ENCODE measurements at places on chromosomes 2 and 18.

DNA sequence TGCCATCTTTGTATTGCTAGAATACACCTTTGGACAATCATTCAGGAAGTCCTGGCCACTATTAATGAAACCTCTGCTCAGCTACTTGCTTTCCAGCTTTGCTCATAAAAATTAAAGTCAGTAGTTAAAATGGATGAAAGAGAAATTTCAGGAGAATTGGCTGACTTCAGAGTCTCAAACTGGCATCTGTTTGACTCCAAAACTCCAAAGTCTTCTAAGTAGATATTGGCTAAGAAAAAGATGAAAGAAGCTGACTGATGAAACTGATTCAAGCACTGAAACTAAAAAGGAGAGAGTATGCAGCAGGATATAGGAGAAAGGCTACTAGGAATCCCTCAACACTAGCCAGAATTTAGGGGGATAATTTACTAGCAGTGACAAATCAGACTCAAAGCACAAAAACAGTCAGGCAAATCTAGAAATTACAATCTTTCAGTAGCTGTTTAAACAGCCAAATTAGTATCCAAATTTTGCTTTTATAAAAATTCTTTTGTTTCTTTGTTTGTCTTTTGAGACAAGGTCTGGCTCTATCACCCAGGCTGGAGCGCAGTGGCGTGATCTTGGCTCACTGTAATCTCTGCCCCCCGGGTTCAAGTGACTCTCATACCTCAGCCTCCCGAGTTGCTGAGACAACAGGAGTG is 52.1 kb upstream of the DTNA start:
- no peak for DNase-seq

- DNase-seq = peak; percentile 83
Measured at GRCh38 chr2:110748489-110748867, 16.1 kb downstream of the ACOXL start.

- DNase-seq = no peak
Measured at GRCh38 chr2:99537910-99538485, 48.2 kb upstream of the REV1 start.

GRCh38 chr18:49907346-49907929 is 94.1 kb upstream of the ACAA2 start:
- no peak for DNase-seq

- no peak for DNase-seq
Measured at GRCh38 chr2:64698668-64699444, 45.1 kb upstream of the SERTAD2 start.

- no peak for DNase-seq
Measured at GRCh38 chr2:186518291-186518690, 32.2 kb downstream of the ZC3H15 start.

GRCh38 chr2:177327009-177327408 is 62.5 kb upstream of the NFE2L2 start:
- no peak for DNase-seq

- no peak for DNase-seq
Measured at GRCh38 chr2:148253685-148254084, 232.8 kb downstream of the MBD5 start.

- no peak for DNase-seq
Measured at GRCh38 chr2:201320257-201320656, 36.9 kb downstream of the FLACC1 start.

GRCh38 chr2:240244543-240244942 is 104.1 kb upstream of the OTOS start:
- no peak for DNase-seq

- no peak for DNase-seq
Measured at GRCh38 chr2:221107424-221107823, 464.7 kb downstream of the EPHA4 start.

All from activated naive CD4-positive, alpha-beta T cell treated with anti-CD3 and anti-CD28 coated beads for 36 hours (primary cell).